Progenitor cell of endocrine pancreas (in vitro differentiated cells): ENCODE measurements at places on chromosomes 6 and 20. TPM values are rescaled to one million over a fixed set of nuclear protein-coding genes. Genes with fewer than 3 reads are reported as not detected.

DNA sequence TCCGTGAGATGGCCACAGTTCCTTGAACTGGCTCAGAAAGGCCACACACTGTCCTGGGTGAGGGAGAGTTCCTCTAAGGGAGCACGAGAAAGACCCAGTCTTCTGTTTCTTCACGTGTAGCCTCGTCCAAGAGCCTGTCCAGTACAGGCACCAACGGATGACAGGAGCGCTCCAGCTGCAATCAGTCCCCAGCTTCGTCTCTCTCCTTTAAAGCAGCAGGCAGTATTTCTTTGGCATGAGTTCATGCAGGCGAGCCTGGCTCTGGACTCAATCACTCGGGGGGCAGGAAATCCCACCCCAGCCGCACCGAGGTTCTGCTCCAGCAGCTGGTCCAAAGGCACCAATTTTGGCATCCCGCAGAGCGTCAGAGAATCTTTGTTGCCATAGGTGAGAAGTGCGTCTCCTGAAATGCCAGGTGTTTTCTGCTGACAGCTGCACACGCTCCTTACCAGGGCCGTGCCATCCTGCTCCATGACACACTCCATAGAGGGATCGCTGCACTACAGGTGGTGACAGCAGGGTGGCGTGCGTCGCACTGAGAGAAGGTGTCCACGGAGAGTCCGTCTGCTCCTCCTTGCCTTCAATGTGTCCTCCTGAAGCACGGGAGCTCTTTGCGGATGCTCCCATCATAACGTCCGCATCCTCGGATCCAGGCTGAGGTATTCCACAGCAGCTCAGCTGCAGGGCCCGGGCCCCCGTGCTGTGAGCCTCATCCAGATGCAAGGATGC is 59.6 kb upstream of the AFDN start:
- DNase-seq: no peak

TFAP2A gene
- total RNA-seq: 4.7 and 10.0 TPM in 2 replicates

DNA sequence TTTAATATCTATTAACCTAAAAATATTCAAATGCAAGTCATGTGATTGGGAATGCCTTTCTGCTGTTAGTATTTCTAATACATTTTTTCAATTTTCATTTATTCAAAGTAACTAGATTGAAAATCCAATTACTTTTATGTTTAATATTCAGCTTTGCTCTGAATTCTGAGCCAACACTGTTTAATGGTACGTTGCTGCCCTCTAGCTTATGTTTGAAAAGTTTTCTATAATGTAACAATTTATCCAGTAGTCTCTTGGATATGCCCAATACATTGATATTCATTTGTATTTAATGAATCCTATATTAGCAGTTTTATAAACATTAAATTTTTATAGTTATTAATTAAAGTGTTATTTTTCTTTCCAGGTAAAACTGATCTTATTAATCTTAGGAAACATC is 47.4 kb downstream of the LGSN start:
- DNase-seq: no peak

PLA2G7 gene
- 0.29 and 0.93 TPM in 2 replicates for total RNA-seq

DCDC2 gene
- 22.2 and 28.2 TPM in 2 replicates for total RNA-seq

C20orf202 gene
- total RNA-seq: 0.26 and 0.27 TPM in 2 replicates

- no peak for DNase-seq
These were observed 15.2 kb upstream of the PHACTR3 start for GRCh38 chr20:59589086-59589684.

DNA sequence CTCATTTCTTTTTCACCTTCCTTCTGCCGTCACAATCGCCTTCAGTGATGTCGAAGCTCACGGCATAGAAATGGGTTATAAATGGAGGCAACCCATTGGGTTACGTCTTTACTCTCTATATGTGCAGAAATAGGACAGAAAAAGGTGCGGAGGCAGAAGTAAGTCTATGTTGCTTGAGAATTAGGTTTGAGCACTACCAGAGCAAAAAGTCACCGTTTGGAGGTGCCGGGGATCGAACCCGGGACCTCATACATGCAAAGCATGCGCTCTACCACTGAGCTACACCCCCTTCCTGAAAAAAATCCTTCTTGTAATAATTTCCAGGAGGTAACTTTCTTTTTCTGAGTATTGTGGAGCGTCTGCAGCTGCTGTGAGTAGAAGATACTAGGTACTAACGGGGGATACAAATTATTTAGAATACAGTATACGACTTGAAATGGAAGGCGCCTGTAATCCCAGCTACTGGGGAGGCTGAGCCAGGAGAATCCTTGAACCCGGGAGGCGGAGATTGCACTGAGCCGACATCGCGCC is 134.2 kb downstream of the TRIM27 start:
- no peak for DNase-seq

DNA sequence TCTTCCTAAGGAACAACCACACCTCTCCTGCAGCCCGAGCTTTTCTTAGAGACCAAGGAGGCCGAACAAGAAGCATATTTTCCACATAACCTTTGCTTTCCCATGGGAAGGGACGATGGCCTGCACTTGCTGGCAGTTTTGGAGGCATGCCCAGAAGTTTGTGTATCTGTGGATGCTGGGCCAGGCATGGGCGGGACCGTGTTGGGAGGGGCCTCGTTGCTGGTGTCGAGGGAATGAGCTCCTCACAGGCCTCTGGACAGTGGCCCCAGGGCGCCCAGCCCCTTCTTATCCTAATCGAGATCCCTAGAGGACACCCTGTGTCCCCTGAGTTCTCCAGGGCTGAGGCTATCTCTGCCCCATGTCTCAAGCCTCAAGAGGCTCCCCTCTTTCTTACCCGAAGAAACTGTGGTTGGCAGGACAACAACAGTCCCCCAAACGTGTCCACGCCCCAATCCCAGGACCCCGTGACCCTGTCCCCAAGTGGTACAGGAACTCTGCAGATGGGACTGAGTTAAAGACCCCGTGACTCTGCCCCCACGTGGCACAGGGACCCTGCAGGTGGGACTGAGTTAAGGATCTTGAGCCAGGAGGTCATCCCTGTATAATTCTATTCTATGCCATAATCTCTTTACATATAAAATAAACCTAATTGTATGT is 99.5 kb upstream of the BHLHE23 start:
- DNase-seq: no peak

- DNase-seq: no peak
These were observed 74.2 kb upstream of the BMP2 start for GRCh38 chr20:6693178-6693807.

DNA sequence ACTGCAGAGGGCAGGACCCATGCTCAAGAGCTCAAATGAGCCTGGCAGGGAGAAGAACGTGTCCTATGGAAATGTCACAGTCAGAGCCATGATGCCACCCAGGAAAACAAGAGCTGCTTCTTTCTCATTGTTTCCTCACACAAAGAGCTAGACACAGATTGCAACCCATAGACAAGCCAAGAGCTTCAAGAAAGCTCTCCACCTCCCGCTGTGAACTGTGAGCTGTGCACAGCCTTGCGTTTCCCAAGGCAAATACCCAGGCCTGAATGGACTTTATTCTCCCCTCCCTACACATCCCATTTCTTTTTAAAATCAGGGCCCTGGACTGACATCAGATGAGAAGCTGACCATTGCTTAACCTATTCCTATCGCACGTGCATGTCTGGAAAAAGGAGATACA is 388.8 kb downstream of the RNGTT start:
- DNase-seq: no peak

HEY2 gene
- total RNA-seq: 1.4 and 2.3 TPM in 2 replicates

GRCh38 chr20:21357844-21358243 is 39.5 kb downstream of the NKX2-4 start:
- no peak for DNase-seq

DNA sequence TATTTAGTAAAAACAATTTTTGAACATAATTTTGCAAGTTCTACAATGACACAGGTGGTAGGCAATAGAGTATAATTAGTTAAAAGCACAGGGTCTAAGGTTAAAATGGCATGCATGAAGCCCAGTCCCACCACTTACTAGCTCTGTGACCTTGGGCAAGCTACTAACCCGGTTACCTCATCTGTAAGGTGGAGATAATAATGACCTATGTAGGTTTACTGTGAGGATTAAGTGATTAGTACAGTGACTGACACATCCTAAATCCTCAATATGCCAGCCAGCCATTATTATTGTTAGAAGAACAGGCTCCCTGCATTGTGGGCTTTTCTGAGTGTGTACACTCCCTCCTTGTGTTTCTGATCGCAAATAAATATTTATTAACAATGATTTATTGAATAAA is 26.2 kb downstream of the ATXN1 start:
- no peak for DNase-seq

LTB gene
- total RNA-seq: 0.57 TPM in 1 of 2 replicates, not detected in the other

DNA sequence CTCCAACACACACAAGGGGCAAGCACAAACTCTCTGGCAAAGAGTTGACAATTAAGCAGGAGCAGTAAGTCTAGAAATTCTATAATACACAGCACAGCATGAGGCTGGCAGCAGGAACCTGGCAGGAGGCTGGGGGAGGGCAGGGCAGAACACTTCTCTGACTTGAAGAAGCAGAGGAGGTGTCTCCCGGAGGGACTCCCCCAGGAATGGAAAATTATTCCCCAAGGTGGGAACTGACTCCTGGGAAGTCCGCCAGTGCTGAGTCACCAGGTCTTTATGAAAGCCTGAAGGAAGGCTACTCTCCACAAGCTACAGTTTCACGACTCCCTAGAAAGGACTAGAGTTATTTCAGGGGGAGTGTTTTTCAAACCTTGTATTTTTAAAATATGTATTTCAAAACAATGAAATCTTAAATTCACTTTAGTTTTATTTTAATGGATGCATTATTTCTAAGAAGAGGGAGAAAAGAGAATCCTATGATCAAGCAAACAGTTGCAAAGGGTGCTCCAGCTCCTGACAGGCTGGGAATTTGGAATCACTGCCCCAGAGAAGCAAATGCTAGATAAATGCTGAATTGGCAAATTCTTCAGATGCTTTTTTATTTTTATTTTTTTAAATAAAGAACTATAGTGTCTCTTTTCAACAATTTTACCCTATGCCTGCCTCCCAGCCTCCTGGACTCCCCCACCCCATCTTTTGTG is 192.8 kb downstream of the LY86 start:
- DNase-seq: no peak

DNA sequence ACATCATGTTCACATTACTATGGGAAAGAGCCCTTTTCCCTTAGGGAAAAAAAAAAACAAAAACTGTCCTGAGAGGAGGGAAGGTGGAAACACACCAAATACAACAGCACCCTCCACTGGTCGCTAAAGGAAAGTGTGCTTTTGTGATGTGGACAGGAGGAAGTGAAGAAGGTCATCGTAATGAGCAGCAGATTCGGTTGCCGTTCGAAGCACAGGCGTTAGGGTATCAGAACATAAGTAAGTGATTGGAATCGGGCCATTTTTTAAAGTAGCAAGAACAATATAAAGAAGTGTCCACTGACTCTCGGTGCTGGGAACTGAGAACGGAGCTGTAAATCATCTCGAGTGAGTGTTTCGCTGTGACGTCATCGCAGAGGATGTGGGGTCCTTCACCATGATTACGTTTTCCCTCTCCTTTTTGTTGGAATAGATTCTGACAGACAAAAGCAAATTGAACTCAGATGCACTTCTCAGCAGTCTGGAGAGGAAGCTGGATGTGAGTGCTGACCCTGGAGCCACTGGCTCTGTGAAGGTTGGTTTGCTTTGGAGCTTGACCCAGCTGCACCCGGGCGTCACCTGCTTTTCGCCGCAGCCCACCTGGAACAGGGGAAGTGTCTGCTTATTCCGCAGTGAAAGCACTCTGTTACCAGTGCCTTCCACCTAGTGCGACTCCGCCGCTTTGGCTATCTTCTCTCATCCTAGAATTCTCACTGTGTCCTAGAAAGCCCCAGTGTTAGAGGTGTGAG is 203.6 kb upstream of the GMDS start:
- DNase-seq: no peak

- no peak for DNase-seq
These were observed 12.8 kb upstream of the IRAK1BP1 start for GRCh38 chr6:78854546-78854945.
